Stimulated activated CD8-positive, alpha-beta memory T cell treated with anti-CD3 and anti-CD28 coated beads, Interleukin-2, amount 100 ng/mL, for 48 hours (primary cell): ENCODE measurements at places on chromosomes 13 and 19.

DNA sequence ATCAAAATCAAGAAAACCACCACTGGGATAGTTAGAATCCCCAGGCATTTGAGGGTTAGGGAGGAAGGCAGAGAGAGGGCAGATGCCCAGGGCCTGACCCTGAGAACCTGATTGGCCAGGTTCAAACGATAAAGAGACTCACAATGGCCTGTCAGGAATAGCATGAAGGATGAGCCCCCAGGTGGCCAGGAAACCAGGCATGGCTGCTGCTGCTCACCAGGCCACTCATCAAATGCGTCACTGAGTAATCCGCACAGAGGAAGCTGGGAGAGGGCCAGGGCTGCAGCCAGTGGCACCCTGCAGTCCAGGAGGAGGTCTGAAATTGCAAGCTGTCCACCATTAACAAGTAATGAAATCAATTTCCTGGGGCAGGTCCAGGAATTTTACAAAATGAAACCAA is 111.3 kb downstream of the KATNAL1 start:
- DNase-seq, result no peak

DNA sequence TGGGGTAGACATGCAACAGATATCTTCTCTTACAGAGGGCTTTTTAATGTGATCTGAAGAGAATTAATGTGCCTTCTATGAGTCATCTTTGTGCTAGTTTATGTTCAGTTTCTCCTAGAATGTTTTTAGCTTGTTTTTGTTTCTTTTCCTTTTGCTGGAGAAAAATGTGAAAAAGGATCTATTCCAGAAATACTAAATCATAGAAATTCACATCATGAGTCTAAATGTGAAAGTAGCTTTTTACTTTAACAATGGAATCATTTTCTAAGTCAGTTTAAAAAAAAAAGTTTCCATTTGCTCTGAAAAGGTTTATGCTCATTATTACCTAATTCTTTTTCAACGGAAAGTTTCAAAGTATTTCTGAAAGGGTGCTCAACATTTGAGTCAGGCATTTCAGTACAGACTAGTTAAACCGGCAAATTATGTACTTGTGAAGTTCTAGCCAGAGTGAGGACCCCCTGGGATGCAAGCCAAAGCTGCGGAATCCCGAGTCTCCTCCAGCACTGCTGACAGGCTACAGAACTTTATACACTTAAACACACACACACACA is 72.9 kb downstream of the SPATA13 start:
- DNase-seq, result no peak

GRCh38 chr19:6754653-6755463 is 12.4 kb downstream of the SH2D3A start:
- no peak for DNase-seq

DNA sequence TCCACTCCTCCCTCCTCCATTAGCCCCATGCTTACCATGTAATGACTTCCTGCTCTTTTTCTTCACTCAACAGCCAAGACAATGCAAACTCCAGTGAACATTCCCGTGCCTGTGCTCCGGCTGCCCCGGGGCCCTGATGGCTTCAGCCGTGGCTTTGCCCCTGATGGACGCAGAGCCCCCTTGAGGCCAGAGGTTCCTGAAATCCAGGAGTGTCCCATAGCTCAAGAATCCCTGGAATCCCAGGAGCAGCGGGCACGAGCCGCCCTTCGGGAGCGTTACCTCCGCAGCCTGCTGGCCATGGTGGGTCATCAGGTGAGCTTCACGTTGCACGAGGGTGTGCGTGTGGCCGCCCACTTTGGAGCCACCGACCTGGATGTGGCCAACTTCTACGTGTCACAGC is 2.9 kb upstream of the PPP1R37 start:
- no peak for DNase-seq

DNA sequence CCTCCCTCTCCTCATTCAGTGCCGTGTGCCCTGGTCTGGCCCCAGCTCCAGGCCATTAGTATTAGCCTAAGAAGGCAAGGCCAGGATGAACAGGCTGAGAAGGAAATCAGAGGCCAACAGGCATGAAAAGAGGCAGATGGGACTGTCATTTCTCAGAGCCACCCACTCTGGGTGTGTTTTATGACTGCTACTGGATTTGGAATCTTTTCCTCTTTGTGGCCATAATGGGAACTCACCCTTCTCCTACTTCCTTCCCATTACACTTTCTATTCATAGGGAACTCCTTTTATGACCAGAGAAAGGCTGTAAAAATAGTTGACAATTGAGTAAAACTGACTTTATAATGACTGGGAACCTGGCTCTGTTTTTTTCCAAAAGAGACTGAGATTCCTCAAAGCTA is 17.7 kb downstream of the CEACAM8 start:
- no peak for DNase-seq

GRCh38 chr19:51739466-51740213 is 12.0 kb downstream of the FPR1 start:
- DNase-seq, result no peak

DNA sequence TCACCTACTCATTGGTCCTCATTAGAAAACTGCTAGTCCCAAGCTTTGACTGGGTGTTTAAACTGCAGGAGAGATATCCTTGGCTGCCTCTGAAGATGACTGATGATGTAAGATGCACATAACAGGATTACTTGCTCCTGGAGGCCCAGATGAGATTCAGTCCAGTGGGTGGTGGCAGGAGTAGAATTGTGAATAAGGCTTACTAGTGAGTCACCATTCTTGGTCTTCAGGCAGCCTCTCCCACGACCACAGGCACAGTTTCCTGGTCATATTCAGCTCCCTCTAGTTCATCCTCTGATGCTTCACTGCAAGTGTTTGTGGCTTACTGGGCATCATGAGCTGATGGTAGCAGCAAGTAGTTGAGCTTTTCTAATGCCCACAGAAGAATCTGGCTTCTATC is 12.1 kb downstream of the SERTM1 start:
- DNase-seq, result no peak

GRCh38 chr19:47752440-47753211 is 7.3 kb downstream of the NOP53 start:
- DNase-seq, result no peak

- no peak for DNase-seq
Observed at GRCh38 chr19:55690769-55691545, 15.9 kb downstream of the EPN1 start.

- no peak for DNase-seq
Observed at GRCh38 chr13:25384758-25385410, 13.1 kb downstream of the ATP8A2 start.

GRCh38 chr13:24083722-24084421 is 76.6 kb upstream of the SPATA13 start:
- no peak for DNase-seq
